ENCODE measurements at places on chromosomes 2 and 18. TPM values are rescaled to one million over a fixed set of nuclear protein-coding genes. Genes with fewer than 3 reads are reported as not detected.

- no peak for DNase-seq
Observed at GRCh38 chr2:186307871-186308270, 178.2 kb upstream of the ZC3H15 start.

- DNase-seq = no peak
Observed at GRCh38 chr18:75981102-75981501, 513.9 kb downstream of the ZNF516 start.

GRCh38 chr18:45085916-45086624, 405.4 kb downstream of the SETBP1 start:
- DNase-seq = no peak

DNA sequence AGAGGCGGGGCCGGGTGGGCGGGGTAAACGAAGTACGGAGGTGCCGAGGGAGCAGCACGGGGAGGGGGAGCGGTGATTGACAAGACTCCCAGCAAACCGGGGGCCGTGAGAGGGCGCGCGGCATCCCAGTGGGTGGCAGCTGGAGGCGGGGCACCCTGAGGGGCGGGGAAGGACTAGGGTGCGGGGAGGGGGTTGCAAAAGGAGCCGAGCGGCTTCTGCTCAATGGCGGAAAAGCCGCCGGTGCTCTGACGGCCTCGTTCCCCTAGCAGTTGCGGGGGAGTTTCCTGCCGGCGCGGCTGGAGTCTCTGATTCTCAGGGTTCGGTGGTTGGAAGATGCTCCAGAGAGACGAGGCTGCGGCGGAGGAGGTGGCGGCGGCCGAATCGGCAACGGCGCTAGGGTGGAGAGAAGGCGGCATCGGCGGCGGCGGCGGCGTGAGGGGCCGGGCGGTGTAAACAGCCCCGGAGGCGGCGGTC, at the start of gene PPM1B:
Gene PPM1B (plus strand): TSS at position 195 of the 474 bp plus-strand sequence. CDS start 32,325 bp downstream, outside the sequence.
- no peak for DNase-seq

DNA sequence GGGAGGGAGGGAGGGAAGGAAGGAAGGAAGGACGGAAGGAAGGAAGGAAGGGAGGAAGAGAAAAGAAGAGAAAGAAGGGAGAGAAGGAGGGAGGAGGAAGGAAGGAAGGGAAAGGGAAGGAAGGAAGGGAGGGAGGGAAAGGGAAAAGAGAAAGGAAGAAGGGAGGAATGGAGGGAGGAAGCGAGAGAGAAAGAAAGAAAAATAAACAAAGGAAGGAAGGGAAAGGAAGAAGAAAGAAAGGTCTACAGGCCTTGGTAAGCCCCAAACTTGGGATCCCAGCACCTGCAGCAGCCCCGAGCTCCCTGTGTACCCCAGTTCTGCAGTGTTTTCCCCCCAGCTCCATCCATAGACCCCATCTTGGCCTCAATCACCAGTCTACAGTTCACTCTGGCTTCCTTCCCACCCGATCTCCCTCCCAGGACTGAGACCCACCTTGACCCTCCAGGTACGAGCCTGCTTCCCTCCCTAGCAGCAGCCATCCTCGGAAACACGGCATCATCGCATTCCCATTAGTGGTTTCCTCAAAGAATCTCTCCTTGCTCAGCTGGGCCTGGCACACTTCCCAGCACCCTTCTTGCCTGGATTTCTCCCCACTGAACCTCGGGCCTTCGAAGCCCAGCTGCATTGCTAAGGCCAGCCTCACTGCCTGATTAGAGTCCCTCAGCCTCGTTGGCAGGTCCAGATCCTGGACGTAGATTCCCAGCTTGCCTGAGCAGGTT, 46.1 kb upstream of the SH3BP4 start:
- no peak for DNase-seq

DNA sequence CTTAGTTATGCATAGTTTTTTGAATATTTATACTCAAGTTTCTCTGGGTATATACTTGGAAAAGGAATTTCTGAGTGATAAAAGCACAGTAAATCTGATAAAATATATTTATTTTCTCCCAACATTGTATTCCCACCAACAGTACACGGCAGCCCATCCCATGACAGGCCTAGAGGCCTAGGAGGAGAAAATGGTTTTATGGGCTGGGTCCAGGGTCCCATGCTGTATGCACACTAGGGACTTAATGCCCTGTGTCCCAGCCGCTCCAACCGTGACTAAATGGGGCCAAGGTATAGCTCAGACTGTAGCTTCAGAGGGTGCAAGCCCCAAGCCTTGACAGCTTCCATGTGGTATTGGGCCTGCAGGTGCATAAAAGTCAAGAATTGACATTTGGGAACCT, 1007.7 kb downstream of the DSC3 start:
- DNase-seq = no peak

GRCh38 chr2:226064932-226065570, 665.5 kb downstream of the NYAP2 start:
- no peak for DNase-seq

GRCh38 chr2:152755029-152755428, 36.6 kb downstream of the ARL6IP6 start:
- no peak for DNase-seq

DNA sequence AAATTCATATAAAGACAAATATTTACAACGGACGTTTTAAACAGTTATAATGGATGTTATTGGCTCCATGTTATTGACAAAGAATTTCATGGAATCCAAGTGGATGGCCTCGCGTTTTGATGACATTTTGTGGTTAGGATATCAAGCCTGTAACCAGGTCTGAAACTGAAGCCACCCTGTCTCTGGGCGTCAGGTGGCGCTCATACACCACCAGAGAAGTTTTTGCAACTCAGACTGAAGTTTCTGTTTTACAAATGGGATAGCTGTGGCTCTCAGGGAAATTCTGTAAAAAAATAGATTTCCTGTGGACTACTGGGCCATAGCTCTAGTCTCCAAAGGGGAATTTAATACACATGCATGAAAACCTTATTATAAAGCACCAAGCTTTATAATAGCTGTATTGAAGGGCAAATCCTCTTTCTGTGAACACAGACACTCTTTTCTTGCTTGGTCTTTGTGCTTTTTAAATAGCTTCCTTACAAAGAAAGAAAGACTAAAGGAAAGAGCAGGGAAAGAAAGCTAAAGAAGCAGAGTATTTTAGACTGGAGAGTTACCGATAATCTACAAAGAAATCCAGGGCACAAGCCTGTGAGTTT, 86.7 kb downstream of the C18orf54 start:
- peak; percentile 17 for DNase-seq

- no peak for DNase-seq
Observed at GRCh38 chr2:112835061-112835501, 1.5 kb downstream of the IL1B start.

DNA sequence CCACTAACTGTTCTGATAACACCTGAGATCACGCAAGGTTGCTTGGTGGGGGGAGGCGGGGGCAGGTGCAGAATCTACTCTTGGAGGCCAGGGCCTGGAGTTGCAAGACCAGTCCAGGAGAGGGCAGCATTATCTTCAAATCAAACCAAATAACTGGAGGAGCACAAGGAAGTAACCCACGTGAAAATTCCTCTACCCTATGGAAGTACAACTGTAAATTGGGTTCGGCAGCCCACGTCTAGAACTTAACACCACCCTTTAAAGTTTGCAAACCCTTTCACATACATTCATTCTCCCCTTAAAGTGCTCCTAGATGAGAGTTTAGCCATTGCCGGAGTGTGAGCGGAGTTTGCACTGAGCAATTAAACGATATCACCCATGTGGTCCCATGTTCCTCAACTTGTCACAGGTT, 19.6 kb upstream of the CXCR1 start:
- no peak for DNase-seq

DNA sequence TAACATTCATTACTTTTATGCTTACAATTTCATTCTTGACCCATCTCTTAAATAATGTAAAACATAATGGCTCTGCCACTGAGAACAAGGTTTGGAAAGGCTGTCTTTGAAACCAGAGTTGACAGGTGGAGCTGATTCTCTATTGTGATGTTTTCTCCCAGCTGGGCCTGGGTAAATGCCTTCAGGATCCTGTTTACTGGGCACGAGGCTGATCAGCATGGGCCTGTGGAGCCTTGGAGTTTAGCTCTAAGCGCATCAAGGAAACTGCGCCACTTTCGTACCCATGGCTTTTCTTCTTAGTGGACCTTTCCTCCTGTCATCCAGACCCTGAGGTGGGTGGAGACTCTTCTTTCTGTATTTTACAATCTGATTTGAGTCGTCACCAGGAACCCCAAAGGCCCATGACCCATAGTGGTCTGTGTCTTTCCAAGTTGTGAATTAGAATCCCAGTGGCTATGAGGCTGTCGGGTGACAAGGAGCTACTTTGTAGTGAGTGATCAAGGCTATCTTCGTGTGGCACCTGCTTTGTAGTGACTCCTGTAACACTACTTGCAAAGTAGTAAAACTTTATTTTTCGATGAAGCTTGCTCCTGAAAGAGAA, 123.1 kb downstream of the LPIN1 start:
- no peak for DNase-seq

DNA sequence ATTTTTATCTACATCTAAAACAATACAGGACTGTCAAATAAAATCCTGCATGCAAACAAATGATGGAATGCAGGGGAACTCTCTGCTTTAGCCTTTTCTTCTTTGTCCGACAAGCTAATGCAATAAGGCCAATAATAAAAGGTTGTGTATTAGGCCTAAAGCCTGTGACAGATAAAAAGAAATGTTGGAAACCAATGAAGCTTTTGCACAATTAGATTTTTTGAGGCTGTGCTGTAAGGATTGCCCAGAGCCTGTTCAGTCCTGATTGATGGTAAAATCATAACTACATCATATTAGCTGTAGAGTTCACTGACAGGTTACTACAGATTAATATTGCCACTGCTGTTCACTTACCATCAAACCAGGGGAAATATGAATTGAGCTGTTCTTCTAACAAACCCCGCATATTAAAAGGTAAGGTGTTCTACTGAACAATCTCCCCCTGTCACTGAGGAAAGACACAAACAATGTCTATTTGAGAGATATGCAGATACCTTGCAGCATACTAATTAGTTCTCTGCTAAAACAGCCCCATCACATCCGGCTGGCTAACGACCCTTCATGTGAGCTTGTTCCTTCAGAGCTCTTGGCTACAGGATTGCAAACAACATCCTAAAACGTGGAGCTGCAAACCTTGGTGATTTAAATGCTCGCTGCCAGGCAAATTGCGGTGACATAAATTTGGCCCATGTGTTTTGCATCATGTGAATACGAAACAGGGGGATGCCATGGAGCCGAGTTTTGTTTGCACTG, 305.4 kb downstream of the MTX2 start:
- no peak for DNase-seq

DNA sequence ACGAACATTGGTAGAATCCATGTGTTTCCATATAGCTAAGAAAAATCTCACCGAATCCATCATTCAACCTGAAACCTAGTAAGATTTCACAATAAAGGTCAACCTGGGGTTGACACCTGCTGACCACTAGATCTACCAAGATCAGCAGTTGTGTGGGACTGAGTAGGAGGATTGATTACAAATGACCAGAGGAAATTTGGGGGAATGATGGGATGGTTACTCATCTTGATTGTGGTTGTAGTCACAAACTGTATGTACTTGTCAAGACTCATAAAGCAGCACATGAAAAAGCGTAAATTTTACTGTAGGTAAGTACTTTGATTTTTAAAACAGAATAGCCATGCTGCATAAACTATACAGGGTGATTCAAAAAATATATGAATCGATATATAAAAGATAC, 14.7 kb downstream of the DAPL1 start:
- DNase-seq = no peak

DNA sequence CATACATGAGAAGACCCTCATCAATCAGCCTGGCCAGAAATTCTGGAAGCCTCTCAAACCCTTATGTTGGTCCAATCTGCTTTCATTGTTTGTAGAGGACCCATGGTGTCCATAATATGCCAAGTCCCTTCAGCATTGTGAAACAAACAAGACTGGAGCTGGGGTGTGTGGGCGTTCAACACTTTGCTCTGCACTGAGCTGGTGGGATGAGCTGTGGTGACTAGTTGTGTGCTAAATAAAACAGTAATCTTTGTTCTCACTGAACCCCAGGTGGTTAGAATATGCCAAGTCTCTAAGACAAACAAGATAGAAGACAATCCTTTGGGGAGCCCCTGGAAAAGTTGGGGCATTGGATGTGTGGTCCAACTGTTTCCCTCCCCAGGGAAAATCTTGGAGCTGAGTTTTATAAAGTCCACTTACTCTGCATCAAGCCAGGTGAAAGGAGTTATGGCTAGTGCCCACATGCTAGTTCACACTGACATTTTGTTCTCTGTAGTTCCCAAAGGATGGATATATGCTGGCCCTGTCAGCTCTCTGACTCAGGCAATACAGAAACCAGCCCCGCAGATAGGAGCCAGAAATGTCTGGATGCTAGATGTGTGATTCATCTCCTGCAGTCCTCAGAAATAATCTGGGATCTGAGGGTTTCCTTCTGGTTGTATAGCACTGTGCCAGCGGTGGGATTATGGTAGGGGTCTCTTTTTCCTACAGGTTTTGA, 260.2 kb downstream of the TMX3 start:
- DNase-seq = no peak

VWC2L gene
- polyA plus RNA-seq = not detected

GDF7 gene
- polyA plus RNA-seq = 0.66 TPM

KYNU gene
- 0.67 TPM for polyA plus RNA-seq

TBC1D8 gene
- polyA plus RNA-seq = 26.2 TPM

SLC8A1 gene
- 6.5 TPM for polyA plus RNA-seq

SPP2 gene
- not detected for polyA plus RNA-seq

SPDYA gene
- 1.2 TPM for polyA plus RNA-seq

CROCC2 gene
- polyA plus RNA-seq = 0.20 TPM

Measured in forelimb muscle (tissue), 1 donor.